ENCODE measurements at places on chromosomes 2 and 18.

- no peak for DNase-seq
Observed at GRCh38 chr2:109407276-109408042, 206.3 kb downstream of the SEPTIN10 start.

- no peak for DNase-seq
Observed at GRCh38 chr2:29056452-29056851, 17.9 kb downstream of the PCARE start.

GRCh38 chr2:121907928-121908327, 152.5 kb downstream of the TSN start:
- DNase-seq = no peak

- no peak for DNase-seq
Observed at GRCh38 chr2:72292433-72292832, 144.8 kb upstream of the CYP26B1 start.

DNA sequence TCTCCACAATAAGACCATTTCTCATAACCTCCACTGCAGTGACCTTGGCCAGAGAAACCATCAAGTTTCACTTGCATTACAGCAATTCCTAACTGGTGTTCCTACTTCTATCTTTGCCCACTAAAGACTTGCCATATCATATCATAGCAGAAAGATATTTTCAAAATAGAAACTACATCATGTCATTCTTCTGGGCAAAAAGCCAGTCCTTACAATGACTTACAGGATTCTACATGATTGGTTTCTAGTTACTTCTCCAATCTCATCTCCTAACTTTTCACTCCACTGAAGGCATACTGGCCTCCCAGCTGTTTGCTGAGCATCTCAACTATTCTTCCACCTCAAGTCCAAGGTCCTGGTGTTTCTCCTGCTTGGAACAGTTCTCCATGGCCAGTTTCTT, 151.4 kb downstream of the HNMT start:
- DNase-seq = no peak

- DNase-seq = no peak
Observed at GRCh38 chr2:181268174-181268867, 188.9 kb upstream of the ITGA4 start.

DNA sequence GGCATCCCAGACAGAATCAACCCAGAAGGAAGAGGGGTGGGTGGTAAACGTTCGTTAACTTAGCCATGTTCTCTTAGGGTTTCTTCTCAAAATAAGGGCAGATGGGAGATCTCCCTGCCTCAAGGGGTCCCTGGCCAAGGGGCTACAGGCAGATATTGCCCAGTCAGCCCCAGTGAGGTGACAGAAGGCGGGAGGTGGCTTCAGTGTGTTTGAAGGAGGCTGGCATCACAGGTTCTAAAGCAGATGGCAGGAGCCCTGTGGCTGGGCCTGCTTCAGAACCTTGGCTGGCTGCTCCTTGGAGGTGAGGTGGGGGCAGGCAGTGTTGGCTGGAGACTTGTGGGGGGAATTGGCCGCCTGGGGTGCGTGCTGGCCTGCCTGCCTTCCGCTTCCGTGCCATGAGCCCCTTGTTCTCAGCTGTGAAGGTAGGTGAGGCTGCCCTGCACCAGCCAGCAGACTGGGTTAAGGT, 23.5 kb downstream of the HPCAL1 start:
- no peak for DNase-seq

- DNase-seq = no peak
Observed at GRCh38 chr18:47081578-47081977, 46.2 kb upstream of the ELOA2 start.

- no peak for DNase-seq
Observed at GRCh38 chr2:62724886-62725711, 19.6 kb downstream of the EHBP1 start.

- DNase-seq = no peak
Observed at GRCh38 chr2:128538396-128538795, 219.7 kb upstream of the HS6ST1 start.

DNA sequence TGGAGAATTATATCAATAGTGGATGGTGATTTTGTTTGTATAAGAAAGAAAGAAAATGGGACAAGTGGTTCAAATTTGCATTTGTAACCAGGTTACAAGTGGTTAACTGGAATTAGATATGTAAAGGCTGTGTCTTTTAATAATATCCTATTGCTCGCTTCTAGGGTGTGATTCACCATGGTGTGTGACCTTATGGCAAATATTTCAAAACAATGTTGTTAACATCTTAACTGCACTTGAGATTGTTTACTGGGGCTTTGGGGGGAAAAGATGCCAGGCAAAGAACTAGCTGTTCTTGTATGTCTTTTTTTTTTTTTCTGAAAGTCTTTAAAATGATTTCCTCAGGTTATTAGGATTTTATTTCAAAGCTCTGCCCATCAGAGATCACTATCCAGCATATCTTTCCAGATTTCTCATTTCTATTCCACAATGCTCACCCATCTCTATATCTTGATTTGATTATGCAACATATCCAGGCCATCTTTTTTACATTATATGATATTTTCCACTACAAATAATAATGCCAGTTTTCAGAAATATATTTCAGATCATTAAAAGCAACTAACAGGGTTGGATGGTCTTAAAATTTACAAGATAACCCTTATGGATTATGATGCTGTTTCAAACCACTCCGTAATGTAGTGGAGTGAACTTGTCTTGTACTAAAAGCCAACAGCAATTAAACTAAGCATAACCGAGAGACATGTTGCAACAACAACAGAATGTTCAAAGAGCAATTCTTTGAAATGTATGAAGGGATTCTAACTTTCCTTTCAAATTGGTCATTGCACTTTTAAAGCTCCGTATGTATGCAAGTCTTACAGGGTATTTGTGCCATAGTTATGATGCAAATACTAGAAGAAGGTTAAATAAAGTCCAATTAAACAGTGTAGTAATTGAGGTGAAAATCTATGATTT, 341.5 kb upstream of the ETAA1 start:
- DNase-seq = no peak

DNA sequence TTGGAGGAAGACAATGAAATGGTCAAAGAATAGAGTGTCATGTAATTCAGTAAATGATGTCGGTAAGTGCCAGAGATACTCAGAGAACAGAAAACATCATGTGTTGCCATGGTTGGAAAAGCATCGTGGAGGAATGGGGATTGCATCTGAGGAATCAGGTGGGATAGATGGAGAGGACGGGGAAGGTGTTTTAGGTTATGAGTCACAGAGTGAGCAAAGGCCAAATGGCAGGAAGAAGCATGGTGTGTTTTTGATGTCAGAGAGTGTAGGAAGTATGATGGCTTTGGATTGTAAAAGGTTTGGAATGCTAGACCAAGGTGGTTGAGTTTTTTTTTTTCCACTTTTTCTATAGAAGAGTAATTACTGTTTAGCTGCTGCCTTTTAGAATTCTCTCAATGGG, 27.5 kb upstream of the CD28 start:
- DNase-seq = no peak

GRCh38 chr2:111071600-111072171, 49.0 kb upstream of the BCL2L11 start:
- DNase-seq = no peak

DNA sequence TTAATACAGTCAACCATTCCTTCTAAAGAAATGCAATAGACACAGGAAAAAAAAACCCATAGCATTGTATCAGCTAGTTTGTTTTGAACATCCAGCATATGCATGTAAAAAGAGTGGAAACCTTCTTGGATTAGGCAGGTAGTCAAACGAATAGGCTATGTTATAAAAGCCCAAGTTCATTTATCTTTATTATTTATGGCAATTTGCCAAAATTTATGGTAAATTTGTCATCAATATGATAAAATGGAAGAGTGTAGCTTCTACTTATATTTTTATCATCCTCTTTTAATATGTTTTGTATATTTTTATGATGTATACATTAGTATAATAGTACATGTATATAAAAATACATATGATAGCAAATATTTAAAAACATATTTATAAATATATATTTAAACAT, 23.9 kb downstream of the DSC1 start:
- no peak for DNase-seq

DNA sequence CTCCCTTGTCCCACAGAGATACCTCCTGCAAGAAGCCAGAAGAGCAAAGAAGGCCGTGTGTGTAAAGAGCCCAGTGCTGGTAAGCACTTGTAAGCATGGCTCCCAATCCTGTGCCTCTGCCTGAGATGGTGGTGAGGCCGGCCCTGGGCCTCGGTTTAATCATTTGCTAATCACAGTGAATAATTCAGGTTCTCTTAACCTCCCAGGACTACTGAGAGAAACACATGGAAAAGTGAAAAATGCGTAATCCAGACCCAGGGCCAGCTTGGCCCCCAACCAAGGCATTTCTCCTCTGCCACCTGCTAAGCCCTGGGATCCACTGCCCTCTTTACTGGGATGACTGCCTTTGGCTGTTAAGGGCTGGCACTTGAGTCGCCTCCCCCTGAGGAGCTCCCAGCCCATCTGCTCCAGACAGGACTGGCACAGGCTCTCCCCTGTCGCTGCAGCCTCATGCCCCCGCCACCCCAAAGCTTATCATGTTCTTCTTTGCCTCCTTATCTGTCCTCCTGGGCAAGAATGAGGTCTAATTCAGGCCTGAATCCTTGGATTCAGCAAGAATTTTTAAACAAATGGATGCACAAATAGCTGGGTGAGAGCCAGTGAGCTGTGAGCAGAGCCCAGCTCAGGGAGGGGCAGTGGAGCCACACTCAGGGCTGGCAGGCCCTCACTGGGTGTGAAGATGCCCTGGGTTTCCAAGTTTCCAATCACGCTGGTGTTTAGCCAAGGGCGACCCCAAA, 193.9 kb upstream of the HS6ST1 start:
- DNase-seq = no peak

DNA sequence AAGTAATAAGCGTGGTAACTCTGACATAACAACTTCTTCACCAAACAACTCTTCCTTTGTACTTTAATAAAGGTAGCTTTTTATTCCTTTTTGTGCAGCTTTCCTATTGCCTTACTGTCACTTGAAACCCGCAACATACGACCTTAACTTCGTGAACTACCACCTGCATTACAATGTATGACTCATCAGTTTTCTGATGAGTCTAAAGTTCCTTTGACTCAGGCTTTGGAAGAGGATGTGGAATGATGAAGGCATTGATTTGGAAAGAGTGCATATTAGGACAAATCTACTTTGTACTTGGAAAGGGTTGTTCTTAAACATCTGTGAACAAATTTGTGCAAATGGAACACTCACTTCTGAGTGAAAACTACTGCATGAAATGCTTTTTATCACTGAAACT, 1012.1 kb downstream of the TMEM182 start:
- DNase-seq = no peak

DNA sequence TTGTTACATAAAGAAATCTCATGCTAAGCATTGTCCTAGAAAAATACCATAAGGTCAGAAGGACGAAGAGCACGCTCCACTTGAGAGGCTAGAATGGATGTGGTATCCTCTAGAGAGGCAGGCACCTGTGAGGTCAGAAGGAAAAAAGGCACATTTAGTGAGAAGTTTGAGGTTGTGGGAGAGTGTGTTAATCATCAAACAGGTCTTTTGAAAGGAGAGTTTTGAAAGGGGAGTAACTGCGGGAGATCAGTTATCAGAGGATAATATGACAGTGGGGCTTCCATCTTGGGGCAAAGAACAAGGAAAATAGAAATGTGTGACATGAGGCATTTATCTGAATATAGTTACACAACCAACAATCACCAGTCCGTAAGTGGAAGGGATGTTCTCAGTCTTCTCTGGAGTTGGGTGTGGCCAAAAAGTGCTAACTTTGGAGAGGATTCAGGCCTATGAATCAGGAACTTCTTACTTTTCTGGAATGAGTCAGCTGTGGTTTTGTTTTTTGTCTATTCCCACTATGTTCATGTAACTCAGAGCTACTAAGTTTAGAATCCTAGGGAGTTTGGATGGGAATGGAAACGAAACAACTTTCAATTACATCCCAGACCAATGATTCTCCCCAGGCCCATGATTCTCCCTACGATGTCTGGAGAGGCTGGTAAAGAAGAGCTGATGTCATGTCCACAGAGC, 451.4 kb upstream of the ST6GAL2 start:
- no peak for DNase-seq

- no peak for DNase-seq
Observed at GRCh38 chr2:101435001-101435862, 39.7 kb downstream of the RFX8 start.

GRCh38 chr18:31498574-31499524, 872 bp downstream of the DSG2 start:
- DNase-seq = no peak

- DNase-seq = no peak
Observed at GRCh38 chr2:126776255-126776654, 120.3 kb downstream of the GYPC start.

DNA sequence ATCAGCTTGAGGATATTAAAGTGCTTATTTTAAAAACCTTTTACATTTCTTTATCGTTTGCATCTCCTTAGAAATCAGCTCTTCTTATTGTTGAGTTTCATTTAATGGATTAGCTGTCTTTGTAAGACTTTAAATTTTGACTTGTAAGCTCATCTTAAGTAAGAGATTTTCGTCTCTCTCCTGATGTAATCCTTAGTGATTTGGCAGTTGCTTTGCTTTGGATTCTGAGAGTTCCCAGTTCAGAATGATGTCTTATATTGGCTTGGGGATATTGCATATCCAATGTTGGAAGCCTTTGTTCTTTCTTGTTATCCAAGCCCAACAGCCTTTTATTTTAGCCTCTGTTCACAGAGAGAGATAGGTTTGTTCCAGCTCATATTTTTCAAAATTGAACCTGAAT, 212.1 kb downstream of the ARL6IP6 start:
- DNase-seq = no peak

- no peak for DNase-seq
Observed at GRCh38 chr18:24413148-24413547, 13.3 kb upstream of the IMPACT start.

- DNase-seq = no peak
Observed at GRCh38 chr2:69890881-69891280, 2.9 kb upstream of the SNRNP27 start.

GRCh38 chr2:26399771-26400376, 1.8 kb upstream of the DRC1 start:
- DNase-seq = no peak

DNA sequence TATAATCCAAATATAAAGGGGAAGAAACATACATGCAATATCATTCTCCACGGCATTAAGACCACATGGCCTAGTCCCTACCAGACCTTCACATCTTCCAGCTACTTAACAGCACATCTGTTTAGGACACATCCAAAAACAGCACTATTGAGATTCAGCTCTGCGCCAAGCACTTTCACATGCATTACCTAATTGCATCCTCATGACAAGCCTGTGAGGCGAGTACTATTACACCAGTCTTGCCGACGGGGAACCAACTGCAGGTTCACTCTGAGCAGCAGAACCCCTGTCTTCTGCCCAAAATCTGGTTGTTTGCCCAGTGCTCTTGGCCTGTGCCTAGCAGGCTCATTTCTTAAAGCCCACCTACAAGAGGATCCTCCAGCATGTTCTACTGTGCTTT, 66.7 kb downstream of the AAK1 start:
- DNase-seq = no peak
